ENCODE measurements at places on chromosomes 3 and 15.

DNA sequence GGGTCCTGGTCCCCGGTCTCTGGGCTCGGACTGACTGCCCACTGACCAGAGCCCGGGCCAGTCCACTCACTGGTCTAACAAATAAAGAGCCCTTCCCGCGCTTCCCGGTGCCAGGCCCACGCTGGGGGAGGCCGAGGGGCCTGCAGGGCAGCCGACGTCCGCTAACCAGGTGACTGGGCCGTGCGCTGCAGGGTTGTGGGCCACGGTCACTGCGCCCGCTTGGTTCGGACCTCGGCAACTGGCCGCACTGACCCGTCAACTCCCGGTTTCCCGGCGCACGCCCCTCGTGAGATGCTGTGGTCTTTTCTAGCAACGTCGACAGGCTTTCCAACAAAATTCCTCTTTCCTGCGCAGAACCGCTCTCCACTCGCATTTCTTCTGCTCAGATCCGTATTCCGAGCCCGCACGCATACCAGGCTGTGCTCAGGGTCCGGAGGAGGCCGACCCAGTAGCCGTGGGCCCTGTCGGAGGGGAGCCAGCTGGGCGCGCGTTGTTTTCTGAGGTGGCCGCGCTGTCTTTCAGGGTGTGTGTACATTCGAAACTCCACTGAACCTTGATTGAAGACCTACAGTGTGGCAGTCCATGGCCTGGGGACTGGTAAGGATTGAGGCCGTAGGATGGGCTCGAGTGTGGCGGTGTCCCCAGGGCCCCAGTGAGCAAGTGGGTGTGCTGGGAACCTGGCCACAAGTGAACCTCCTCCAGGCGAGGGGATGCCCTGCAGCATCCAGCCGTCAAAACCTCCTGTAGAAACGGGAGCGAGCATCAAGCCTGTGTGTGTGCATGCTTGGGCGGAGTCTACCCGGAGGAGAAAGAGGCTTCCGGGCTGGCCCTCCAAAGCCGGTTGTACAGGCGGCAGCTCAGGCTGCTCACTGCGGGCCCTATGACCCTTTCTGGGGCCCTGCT lies 875 bp upstream of the NT5DC2 start:
- DNase-seq, result no peak

- no peak for DNase-seq
Observed at GRCh38 chr3:123296261-123296660, 94.5 kb downstream of the SEC22A start.

- DNase-seq, result no peak
Observed at GRCh38 chr15:76678766-76679165, 226.4 kb downstream of the SCAPER start.

- no peak for DNase-seq
Observed at GRCh38 chr15:77607894-77608261, 24.8 kb downstream of the LINGO1 start.

DNA sequence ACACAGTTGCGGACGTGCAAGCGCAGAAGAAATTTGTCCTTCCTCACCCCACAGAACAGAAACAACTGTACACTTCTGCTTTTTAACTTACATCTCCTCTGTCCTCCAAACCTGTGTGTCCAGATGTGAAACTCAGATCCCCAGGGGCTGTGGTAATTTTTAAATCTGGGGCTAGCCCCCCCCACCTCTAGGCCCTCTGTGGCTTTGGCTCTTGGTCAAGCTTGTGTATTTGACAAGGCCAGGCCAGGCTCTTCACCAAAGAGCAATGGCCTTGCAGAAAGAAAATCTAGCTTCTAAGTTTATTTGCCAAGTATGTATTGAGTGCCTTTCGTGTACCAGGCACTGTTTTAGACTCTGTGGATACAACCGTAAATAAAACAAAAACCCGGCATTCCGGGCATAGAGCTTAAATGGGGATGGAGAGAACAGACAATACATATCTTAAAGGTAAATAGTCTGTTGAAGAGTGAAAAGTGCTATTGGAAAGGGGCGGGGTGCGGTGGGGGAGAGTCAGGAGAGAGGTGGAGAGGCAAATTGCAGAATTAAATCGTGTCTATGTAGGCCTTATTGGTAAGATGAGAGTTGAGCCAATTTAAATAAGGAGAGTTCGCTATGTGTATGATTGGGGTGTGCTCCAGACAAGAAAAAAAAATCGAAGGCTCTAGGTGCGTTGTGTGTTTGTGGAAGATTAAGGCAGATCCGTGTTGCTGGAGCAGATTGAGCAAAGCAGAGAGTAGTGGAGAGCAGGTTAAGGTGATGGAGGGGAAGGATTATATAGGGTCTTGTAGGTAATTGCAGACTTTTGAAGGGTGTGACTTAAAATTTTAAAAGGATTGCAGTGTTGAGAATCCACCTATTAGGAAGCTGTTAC lies 781 bp upstream of the DPH6 start:
- DNase-seq, result no peak

- DNase-seq, result no peak
Observed at GRCh38 chr3:103873897-103874545, 1439.2 kb downstream of the ZPLD1 start.
